ENCODE measurements at places on chromosomes 1 and 21.

- DNase-seq, result no peak
Measured at GRCh38 chr1:91765293-91765692, 120.7 kb downstream of the TGFBR3 start.

- peak; percentile 53 for DNase-seq
Measured at GRCh38 chr1:200279810-200280411, 129.9 kb downstream of the ZNF281 start.

DNA sequence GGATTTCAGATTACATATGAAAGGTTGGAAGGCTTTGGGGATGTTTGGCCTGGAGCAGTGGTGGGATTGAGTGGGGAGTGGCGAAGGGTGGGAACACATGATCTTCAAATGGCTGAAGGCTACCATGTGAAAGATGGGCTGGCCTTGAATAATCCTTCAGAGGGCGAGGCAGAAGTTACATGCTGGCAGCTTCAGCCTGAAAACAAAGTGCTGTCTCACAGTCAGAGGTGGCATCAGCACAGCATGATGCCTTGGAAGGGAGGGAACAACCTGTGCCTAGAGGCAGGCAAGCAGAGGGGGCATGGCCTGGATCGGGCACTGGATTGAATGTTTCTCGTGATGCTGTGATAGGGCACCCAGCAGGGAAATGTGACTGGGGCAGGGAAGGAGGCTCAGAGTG, 130.8 kb downstream of the BEND5 start:
- DNase-seq, result no peak

DNA sequence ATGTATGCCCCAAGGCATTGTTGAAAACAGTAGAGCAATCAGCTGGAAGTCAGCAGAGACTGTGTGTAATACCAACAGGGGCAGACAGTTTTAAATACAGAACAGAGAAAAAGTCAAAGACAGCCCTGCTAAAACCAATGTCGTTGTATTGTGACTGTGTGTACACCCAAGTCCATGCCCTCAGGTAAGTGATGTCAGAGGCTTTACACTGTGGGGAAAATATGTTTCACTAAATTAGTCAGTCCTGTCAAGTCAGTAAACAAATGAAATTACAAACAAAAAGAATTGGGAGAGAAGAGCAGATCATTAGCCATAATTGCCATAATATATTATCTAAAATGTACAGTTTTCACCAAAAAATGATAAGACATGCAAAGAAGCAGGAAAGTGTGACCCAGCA, 2.4 kb upstream of the CYP2J2 start:
- DNase-seq, result no peak

DNA sequence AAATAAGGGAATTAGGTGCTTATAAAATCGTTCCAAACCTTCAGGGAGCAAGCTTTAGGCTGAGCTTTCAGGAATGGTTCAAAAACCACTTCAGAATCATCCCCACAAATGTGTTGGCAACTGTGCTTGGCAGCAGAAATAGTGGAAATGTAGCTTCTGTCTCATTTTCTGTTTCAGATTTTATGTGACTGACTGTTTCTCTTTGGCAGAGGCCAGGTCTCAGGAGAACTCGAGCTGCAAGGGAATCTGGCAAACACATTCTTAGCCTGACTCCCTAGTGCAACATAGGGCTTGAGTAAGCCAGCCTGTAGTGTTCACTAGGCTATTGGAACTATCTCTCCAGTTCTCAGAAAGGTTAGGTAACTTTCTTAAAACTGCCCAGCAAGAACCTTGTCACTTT, 128.6 kb downstream of the PLA2G4A start:
- no peak for DNase-seq

DNA sequence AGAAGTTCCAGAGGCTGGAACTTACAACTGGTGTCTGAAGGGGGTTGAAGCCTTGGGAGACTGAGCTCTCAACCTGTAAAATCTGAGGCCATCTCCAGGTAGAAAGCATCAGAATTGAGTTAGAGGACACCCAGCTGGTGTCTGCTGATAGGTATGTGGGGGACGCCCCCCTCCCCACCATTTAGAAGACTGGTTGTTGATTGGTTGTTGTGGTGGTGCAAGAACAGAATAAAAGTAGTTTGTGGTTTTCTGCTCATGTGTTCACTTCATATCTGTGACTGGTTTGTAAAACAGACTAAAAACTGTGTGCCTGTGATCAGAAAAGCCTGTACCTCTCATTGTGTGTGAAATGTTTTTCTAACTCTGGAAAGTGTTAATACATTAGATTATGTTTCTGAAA, 33.2 kb upstream of the PDE4B start:
- DNase-seq, result no peak

DNA sequence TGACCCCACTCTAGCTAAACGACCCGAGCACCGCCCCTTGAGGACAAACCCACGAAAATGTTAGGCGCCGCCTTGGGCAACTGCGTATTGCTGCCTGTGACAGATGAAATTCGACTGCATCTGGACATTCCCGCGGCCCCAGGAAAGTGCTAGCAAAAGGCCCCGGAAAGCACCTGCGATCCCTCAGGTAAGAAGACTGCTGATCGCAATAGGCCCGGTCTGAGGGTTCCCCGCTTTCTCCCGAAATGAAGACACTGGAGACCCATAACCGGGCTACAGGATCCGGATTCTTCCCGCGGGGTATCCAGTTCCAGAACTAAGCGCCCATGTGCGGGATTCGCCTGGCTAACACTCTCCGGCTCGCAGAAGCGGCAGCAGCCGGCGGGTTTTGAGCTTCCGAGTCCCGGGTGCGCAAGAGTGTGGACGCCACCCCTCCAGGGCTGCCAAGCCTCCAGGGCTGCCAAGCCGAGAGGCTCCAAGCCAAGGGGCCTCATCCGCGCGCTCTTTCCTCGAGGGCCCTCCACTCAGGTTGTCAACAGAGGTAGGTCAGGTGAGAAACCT, 157.9 kb upstream of the NBPF11 start:
- DNase-seq, result peak; percentile 16

DNA sequence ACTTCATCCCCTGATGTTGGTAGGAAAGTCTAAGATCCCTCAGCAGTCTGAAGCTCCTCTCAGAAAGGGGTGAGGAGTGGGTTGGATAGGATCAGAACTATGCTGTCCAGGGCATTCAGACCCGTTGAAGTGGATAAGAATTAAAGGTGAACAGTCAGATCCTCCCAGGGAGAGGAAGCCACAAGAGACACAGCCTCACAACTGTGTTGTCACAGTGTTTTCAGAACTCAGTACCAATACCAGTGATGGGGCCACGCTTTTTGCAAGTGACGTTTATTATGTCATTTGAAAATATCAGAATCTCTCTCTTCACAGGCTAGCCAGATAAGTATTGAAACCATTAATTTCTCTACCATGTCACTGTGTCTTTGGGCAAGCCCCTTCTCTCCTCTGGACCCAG, 15.4 kb upstream of the EPS15 start:
- no peak for DNase-seq

DNA sequence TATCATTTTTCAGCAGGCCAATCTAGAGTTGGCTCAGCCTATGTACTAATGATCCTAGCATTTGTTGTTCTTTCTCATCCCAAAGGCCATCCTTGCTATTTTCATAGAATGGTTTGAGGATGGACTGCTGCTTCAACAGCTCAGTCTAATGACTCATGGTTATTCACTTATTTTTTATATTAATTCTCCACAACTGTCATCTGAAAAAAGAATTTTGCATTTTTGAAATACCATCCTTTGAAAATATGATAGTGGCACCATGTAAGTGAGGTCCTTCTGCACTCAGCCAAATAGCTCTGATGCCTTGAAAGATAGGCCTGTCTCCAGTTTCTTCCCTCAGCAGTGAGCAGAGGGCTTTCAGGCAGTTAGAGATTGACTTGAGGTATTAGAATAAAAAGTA, 377.5 kb downstream of the LMO4 start:
- no peak for DNase-seq

GRCh38 chr1:169943963-169944526, 50.3 kb upstream of the SCYL3 start:
- no peak for DNase-seq

- DNase-seq, result peak; percentile 49
Measured at GRCh38 chr1:92404661-92405060, 82.1 kb downstream of the GFI1 start.

- no peak for DNase-seq
Measured at GRCh38 chr1:204188959-204189639, 7.2 kb downstream of the KISS1 start.

DNA sequence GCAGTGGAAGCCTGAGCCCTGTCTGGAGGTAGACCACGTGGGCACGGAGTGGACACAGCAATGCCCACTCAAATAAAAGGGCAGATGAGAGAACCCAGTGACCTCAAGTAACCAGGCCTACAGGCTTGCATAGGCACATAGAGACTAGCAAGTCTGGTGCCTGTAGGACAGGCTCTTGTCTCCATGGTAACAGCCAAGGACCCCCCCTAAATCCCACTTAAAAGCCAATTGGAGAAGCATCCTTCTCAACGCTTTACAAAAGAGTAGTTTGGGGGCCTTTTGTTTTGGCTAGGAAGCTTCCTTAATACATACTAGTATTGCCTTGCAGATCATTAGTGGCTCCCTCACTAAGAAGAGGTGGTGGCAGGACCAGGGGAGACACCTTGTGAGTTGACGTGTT, 63.9 kb downstream of the VWA5B1 start:
- no peak for DNase-seq

DNA sequence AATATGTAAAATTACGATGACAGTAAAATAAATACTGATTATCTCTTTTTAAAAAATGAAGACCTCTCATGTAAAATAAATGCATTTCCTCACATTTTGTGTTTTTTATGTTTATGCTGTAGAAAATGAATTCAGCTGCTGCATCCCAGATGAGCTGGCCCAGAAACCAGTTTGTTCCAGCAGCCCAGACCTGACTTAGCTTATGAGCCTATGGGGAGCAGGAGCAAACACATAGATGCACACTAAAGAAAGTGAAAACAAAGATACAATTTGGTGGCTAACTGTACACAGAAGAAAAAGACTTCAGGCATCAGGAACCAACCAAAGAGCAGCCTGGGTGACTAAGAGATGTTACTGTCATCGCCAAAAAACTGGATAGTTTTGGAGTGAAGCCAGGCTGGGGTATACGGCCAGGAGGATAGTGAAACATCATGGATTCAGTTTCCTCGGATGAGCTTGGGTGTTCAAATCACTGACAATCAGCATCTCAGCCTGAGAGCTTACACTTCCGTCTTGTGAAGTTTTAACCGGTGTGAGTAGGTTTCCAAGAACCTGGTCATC, 113.9 kb upstream of the BACE2 start:
- no peak for DNase-seq

- no peak for DNase-seq
Measured at GRCh38 chr21:16579538-16579937, 849.8 kb downstream of the USP25 start.

- DNase-seq, result peak; percentile 33
Measured at GRCh38 chr1:85344256-85344694, 67.8 kb upstream of the BCL10 start.

- DNase-seq, result no peak
Measured at GRCh38 chr1:72734415-72734814, 452.1 kb upstream of the NEGR1 start.

GRCh38 chr1:169128562-169128961, 22.1 kb downstream of the ATP1B1 start:
- no peak for DNase-seq

DNA sequence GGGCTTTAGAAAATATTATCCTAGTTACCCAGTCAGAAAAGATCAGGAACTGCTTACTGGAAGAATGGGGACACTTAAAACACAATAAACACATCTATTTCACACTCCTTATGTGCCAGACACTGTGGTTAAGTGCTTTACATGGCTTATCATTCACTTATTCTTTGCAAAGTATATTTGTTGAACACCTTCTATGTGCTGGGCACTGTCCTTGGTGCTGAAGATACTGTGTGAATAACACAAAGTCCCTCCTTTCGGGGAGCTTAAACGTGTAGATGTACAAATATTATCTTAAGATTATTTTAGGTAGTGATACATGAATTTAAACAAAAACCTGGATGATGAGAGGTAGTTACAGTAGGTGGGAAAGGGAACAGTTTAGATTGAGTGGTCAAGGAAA, 169.3 kb downstream of the ST6GALNAC5 start:
- peak; percentile 41 for DNase-seq

GRCh38 chr1:189970331-189971230, 507.1 kb downstream of the BRINP3 start:
- peak; percentile 0 for DNase-seq

- DNase-seq, result no peak
Measured at GRCh38 chr1:200392625-200393185, 17.1 kb downstream of the ZNF281 start.
